ENCODE measurements at places on chromosomes 3 and 15.

GRCh38 chr3:99388780-99389179 lies 249.6 kb upstream of the COL8A1 start:
- DNase-seq: no peak

DNA sequence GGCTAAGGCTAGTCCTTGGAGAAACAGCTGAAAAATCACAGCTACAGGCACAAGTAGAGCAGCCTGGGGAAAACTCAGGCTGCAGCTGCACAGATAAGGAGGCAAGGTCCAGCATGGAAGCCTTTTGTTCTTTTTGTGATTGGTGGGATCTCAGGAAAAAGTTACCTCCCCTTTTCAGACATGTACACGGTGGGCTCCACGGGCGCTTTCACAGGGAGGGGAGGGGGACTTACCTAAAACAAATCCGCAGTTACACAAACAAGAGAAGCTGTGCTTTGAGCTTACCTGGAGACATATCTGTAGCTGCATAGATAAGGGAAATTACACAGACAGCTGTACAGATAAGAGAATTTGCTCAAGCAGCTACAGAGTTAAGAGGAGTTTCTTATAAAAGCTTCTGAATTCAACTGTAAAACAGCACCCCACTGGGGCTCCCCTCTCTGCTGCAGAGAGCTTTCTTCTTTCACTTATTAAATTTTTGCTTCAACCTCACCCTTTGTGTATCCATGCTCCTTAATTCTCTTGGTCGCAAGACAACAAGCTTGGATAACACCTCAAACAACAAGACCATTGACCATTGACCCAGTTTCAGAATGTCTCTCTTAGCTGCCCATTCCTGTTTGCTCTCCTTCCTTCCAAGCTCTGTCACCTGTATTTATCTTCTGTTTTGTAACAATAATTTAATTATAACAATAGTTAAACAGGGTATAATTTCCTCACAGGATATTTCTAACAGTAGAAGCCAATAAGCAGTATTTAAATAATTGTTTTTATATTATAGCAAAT lies 10.9 kb upstream of the CD200 start:
- DNase-seq: no peak

GRCh38 chr3:192869131-192870031 lies 48.3 kb downstream of the MB21D2 start:
- DNase-seq: no peak

DNA sequence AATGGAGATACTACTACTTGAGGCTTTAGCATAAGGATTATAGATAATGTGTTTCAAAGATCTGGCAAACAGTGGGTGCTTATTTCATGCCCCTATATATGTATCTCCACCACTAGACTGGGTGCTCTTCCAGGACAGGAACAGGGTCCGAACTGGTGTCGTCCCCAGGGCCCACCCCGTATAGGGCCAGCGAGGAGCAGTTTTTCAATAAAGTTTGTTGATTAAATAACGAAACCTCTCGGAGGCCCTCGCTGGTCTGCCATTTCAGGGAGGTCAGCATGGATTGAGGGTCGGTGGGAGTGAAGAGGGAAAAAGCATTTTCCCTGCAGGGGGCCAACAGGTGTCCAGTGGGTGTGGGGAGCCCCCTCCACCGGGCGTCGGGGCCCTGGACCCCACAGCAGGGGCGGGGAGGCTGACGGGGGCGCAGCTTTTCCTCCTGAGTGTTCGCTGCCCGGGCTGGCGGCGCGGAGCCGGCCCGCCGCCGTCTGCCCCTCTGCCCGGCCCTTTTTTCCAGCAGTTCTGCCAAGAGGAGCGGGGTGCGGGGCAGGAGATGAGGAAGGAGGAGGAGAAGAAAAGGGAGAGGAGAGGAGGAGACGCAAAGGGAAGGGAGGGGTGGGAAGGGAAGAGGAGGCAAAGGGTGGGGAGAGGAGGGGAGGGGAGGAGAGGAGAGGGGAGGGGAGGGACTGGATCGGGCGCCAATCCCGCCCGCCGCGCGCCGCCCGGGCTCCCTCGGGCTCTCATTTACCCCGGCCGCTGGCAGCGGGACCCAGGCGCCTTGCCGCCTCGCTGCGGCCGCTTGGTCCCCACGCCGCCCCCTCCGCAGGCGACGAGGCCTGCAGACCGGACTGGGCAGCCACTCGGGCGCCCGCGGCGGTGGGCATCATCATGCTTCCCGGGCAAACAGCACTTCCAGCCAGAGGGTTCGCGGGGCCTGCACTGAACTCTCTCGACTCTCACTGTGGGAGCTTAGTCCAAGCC lies 66.3 kb downstream of the ISG20 start:
- DNase-seq: no peak

DNA sequence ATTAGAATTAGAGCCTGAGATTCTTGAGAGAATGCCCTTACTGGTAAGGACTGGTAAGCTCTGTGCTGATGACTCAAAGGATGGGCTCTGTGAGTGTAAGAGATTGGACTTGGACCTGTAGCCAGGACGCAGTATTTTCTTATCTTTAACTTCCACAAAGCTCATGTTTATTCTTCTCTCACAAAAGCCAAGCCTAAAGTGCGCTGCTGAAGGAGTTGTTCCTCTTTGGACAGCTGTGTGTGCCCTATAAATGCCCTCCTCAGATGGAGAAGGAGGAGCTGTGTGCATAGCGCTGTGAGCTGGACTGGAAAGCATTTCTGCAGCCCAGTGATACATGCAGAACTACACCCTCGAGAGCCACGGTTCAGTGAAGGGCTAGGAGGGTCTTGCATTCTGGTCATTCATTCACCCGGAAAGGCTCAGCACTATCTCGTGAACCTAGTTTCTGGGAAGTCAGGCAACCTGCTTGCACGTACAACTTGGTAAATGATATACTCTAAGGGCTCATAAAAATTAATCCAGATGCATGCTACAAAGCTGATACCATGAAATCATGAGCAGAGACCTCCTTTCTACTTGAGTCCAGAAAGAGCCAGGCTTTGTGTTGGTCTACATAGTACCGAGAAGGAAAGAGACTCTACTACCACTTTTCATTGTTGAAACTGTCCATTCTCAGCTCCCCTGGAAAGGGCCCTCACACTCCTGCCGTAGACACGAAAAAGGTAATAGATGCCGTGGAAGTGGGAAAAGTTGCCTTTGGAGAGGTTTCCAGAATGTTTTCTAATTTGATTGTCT lies 103.0 kb upstream of the TBL1XR1 start:
- no peak for DNase-seq

Measured in cerebellar nuclear complex (tissue), 1 donor.